ENCODE measurements at places on chromosomes 3 and 15.

DNA sequence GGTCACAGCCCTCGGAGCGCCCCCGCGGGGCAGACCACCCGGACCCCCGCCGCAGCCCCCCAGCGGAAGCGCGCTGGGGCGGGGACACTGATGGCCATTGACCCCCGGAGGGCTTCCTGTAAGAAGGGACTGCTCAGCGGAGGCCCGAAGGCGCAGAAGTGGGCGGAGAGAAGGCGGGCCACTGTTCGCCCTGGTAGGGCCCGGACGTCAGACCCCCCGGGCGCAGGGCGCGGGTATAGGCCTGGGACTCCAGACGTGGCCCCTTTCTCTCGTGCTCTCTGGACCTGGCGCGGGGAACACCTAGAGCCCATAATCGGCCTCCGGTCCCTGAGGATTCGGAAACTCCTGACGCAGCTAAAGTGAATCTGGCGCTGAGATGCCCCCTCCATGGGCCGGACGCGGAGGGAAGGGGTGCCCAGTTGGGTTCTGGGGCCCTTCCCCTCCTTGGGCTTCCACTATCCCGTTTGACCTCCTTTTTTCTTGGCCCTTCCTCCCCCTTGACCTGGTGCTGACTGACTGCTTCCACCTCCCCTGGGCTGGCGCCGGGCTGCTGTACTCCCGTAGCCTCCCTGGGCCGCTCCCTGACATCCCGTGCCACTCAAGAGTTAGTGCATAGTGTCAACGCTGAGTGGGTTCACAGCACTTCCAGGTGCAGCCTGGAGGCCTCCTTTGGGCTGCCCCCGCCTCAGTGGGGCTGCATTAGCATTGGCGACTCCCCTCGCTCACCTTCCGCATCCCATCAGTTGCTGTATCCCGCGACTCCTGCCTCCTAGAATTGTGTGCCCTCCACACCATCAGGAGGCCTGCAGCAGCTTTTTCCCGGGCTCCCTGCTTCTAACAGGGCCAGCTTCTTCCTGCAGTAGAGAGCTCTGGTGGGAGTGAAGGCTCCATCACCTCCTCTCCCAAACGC lies 694 bp downstream of the ABTB1 start:
- DNase-seq, result peak; percentile 71

DNA sequence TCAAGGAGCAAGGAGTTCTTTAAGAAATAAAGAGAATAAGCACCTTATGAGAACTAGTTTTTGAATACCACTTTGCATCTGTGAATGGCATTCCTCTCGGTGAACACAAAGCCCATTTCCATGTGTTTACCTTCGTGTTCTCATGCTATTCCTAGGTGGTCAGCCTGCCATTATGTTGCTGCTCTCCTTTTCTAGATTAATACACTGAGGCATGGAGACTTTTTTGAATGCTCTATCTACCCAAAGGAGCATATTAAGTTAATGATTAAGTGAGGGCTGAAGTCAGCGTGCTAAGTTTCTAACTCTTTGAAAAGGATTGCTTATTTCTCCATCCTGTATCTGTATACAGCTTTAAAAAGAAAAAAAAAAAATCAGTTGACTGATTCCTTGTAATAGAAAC lies 394.5 kb downstream of the MECOM start:
- no peak for DNase-seq

DNA sequence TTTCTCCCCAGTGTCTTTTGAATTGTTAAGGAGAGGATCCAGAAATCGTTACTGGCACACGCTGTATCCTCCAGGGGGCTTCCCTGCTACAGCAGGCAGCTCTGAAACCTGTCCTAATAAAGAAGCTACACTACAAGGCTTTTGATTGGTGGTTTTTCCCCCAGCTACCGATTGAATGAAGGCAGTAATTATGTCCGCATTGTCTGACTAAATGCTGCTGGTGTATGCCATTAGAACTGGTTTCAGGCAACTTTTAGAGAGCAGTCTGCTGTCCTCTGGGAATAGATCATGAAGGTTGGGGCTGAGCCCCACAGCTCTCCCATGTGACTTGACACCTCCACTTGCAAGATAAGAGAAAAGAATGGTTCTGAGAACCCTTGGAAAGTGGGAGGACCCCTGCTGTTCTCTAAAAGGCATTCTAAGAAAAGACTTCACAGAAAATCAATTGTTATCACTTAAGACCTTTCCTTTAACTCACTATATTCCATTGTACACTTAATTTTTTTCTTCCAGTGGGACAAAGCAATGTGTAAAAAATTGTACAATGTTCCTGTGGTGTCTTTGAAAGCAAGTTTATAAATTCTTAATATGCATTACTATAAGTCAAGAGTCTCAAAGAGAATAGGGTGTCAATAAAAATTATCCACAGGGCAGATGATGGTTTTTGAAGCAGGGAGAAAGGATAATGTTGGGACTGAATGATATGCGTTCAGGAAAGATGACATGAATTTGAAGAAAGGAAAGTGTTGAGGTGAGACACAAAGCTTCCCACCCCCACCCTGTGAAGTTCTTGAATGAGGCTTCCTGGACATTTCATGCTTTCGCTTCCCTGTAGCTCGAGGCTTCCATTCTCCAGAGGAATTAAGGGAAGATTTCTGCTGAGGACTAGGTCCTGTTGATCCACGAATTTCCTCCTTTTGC lies 53.0 kb upstream of the DAZL start:
- no peak for DNase-seq

DNA sequence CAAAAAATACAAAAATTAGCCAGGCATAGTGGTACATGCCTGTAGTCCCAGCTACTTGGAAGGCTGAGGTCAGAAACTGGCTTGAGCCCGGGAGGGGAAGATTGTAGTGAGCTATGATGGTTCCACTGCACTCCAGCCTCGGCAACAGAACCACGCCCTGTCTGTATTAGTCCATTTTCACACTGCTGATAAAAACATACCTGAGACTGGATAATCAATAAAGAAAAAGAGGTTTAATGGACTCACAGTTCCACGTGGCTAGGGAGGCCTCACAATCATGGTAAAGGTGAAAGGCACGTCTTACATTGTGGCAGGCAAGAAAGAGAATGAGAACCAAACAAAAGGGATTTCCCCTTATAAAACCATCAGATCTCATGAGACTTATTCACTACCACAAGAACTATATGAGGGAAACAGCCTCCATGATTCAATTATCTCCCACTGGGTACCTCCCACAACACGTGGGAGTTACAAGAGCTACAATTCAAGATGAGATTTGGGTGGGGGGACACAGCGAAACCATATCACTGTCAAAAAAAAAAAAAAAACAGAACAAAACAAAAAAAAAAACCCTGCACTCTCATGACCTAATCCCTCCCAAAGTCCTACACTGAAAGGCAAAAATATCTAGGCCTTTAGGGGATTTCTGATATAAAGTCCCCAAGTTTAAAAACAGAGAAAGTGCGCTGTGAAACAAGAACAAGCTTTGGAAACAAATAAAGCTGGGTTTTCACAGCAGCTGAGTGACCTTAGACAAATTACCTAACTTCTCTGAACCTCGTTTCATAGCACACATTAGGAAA lies 224.7 kb downstream of the IGSF11 start:
- peak; percentile 14 for DNase-seq

- no peak for DNase-seq
Measured at GRCh38 chr3:111366515-111366914, 175.5 kb upstream of the CD96 start.

DNA sequence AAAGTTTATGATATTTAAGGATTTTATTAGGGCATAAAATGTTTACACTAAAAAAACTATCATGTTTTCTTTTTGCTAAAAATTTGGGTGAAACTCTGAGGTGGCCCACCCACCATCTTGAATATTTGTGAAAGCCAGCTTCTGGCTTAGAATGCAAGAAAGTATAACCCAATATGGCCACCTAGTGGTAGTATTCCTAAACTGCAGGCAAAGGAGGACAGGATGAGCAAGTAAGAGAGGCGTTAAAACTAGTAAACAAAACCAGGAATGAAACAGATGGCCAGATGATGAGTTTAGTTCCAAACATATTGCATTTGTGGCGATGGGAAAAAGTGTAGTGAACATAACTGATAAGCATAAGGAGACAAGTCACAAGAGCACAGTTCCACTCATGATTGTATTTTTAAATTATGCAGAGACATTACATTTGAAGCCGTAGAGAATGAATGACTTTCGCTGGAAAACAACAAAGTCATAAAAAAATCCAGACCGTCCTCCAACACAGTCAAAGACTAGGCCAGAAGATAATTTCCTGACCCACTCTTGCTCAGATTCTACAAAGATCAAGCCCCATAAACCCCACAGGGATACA lies 103.3 kb upstream of the PRTG start:
- DNase-seq, result peak; percentile 57

- DNase-seq, result no peak
Measured at GRCh38 chr3:15063656-15064286, 1.3 kb downstream of the MRPS25 start.

DNA sequence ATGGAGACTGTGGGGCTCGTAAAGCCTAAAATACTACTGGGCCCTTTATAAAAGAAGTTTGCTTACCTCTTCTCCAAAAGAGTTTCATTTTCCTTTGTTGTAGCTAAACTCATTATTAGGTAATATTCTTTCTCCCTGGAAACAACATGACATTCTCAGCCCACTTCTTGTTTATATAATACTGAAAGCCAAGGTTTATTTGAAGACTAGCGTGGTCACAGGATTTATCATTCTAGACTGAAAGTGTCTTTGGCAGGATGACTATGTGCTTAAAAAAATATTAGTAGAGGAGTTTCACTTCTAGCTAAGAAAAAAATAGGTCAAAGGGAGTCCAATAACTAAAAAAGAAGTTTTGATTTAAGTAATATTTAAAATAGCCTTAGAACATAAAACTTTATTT lies 1085.2 kb upstream of the CADM2 start:
- no peak for DNase-seq

DNA sequence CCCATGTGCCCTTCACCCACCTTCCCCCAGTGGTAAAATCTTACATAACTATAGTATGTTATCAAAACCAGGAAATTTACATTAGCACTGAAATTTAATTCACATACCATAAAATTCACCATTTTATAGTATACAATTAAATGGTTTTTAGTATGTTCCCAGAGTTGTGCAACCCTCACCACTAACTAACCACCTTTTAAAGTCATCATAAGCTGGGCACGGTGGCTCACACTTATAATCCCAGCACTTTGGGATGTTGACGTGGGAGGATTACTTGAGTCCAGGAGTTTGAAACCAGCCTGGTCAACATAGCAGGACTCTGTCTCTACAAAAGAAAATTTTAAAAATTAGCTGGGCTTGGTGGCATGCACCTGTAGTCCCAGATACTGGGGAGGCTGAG lies 13.7 kb downstream of the FRMD5 start:
- no peak for DNase-seq

DNA sequence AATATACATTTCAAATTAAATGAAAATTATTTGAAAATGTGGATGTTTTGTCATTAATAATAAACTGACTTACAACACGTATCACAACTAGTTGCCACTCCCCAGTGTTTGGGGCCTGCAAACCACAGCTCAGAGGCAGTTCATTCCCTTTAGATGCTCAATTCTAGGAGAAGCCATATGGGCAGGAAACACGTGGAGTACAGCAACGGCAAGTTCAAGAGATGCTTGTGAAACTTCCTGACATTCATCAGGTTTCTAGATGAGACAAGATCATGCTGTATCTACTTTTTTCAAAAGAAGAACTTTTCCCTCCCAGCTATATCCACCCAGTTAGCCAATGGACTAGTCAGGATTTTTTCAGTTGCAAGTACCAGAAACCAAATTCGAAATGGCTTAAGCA lies 17.6 kb upstream of the PLA2G4D start:
- no peak for DNase-seq

DNA sequence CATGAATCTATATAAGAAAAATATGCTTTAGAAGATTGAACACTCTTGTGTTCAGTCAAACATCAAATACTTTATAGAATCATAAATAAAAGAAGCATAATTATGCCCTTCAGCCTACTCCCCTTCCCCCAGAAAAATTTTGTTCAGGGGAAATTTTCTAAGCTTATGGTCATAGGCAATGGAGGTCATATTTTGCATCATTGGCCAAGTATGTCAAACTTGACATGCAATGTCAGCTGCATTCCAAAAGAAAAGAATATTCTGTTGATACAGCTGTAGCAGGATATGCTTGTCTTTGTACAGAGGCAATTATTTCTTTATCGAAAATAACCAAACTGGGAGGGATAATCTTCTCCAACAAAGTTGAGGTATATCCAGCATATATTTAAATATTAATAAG lies 328.2 kb downstream of the ZIC1 start:
- no peak for DNase-seq

DNA sequence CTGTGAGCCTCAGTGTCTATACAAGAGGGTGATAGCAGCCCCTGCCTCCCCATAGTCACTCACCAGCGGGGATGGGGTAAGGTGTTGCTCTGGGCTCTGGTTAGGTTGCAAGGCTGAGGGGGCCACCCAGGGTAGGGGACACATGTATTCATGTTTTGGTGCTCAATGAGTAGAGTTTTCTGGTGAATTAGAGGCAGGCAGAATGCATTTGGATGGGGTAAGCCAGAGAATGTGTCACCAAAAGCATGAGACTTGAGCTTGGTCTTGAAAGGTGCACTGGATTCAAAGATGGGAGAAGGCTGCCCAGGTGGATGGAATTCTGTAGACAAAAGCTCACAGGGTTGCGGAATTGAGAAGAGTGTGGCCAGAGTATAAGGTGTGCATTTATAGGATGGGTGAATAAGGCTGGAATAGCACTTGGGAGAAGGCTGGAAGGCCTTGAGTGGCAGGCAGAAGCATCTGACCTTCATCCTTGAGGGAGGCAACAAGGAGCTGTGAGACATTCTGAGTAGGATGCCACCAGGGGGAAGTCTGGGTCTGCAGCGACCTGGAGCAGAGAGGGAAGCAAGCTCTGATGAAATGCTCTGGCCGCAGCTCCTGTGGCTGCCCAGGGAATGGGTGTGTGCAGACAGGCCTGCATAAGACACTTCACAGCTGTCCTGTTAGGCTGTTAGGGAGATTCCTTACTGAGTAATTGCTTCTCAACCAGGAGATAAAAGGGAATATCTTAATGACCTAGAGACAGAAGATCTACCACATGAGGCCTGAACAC lies 149.6 kb downstream of the CHDH start:
- DNase-seq, result no peak

GRCh38 chr15:66617137-66618090 lies 51.6 kb upstream of the LCTL start:
- DNase-seq, result no peak

DNA sequence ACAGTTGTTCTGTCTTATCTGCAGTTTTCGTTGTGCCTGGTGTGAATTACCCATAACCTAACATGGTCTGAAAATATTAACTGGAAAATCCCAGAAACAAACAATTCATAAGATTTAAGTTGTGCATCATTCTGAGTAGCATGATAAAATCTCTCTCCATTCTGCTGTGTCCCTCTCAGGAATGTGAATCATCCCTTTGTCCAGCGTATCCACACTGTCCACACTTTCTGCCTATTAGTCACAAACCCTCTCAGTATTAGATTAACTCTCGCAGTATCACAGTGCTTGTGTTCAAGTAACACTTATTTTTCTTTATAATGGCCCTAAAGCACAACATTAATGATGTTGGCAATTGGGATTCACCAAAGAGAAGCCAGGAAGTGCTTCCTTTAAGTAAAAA lies 203.2 kb downstream of the CGGBP1 start:
- DNase-seq, result no peak

GRCh38 chr3:12908859-12909258 lies 67.5 kb upstream of the RPL32 start:
- no peak for DNase-seq

GRCh38 chr15:58604455-58604923 lies 145.0 kb downstream of the ADAM10 start:
- DNase-seq, result no peak

Data from GM20000 (cell line).